ENCODE measurements at places on chromosomes 4 and X. TPM values are rescaled to one million over a fixed set of nuclear protein-coding genes. Genes with fewer than 3 reads are reported as not detected.
A peak's percentile ranks its signal among the peaks of the same experiment; 100 is the strongest.

ASMT gene
- not detected for total RNA-seq

MUC7 gene
- not detected for total RNA-seq

ACE2 gene
- total RNA-seq, result 1.0 TPM

CNKSR2 gene
- 12.2 TPM for total RNA-seq

GRCh38 chr4:107122736-107123135, 86.6 kb upstream of the DKK2 start:
- no peak for DNase-seq

DNA sequence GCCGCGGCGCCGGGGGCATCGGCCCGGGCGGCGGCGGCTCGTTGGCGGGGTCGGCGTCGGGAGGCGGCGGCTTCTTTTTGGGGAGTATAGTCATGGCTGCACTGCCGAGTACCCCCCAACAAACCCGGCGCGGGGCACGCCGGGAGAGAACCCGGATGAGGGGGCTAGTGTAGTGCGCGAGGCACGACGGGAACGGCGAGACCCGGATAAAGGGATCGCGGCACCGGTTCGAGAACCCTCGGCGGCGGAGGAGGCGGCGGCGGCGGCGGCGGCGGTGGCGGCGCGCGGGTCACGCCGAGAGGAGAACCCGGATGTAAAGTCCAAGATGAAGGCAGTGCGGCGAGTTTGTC, at the start of gene OTUD5:
OTUD5 (minus strand) TSS at position 131 of the 350 bp plus-strand sequence; CDS start at position 94, 37 bp downstream.
- no peak for DNase-seq

- DNase-seq, result no peak
These were observed 48.4 kb upstream of the SEC24B start for GRCh38 chr4:109385260-109385659.

DNA sequence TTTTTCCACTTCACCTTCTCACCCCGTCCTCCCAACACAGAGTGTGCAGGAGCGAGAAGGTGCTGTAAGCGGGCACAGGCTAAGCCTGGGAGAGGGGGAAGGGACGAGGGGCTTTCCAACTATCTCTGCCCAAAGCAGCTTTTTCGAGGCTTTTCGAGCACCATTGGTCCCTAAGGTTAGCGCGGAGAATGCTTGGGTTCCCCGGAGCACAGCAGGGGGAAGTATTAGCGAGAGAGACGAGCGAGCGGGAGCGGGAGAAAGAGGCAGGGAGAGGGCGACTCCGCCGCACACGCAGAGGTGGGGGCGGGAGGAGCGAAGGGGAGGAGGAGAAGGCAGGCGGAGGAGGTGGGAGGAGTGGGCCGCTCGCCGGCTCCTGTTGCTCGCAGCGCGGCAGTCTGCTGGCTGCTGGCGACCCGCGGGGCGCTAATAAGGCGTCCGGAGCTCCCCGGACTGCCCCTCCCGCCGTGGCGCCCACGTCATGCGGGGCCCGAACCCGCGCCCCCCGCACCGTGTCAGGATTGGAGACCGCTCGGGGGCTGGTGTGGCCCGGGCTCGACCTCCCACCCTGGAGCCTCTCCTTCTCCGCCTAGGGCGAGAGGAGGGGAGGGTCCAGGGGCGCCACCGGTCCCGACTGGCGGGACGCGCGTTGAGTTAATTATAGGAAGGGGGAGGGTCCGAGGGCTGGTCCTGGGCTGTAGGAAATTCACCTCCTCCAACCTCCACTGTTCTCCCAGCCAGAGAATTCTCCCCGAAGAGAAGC, at the start of gene ADAMTS3:
ADAMTS3 (minus strand) TSS at position 263 of the 760 bp plus-strand sequence. CDS start 459 bp downstream, outside the sequence.
- peak; percentile 92 for DNase-seq

DNA sequence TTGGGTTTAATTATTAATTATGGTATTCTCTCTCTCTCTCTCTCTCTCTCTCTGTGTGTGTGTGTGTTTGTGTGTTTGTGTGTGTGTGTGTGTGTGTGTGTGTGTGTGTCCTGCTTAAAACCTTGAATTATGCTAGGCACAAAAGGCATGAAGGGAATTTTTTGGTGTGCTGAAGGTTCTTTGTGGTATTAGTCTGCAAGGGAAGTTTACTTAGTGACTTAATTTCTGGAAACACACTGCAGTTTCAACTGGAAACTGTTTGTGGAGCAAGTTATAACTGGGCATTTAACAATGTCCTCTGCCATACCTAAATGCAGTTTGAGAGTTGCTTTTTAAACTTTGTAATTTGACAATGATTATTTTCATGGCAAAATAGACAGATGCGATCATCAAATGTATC, 111.7 kb downstream of the FRMPD4 start:
- DNase-seq, result no peak

GRCh38 chr4:18401425-18401824, 379.9 kb upstream of the LCORL start:
- DNase-seq, result no peak

DNA sequence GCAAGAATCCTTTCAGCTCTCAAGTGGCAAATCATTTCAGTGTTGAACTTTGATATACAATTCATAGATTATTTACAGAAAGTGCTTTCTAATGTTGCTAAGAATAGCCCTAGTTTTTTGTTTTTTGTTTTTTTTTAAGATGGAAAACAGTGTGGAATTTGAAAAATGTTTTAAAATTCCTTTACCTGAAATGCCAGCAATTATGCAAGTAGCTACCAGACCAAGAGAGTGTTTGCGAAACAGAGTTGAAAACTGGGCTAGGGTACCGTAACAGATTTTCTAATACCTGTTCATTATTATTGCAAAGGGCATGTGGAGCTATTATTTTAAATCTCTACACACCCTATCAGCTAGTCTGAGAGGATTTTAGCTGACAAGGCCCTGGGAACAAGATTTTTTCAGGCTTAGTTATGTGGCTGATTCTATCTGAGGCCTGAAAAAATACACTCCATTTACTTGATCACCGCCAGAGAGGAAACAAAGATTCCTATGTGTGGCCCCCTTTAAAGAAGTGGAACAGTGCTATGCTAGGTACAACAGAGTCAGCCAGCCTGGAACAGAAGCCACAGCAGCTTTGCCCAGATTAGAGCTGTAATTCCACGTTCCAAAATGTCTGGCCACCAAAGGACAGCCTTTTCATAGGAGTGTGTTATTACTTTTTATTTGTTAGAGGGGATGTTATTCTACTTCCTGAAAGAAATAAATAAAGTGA, 46.9 kb upstream of the SLC39A8 start:
- DNase-seq, result no peak

DNA sequence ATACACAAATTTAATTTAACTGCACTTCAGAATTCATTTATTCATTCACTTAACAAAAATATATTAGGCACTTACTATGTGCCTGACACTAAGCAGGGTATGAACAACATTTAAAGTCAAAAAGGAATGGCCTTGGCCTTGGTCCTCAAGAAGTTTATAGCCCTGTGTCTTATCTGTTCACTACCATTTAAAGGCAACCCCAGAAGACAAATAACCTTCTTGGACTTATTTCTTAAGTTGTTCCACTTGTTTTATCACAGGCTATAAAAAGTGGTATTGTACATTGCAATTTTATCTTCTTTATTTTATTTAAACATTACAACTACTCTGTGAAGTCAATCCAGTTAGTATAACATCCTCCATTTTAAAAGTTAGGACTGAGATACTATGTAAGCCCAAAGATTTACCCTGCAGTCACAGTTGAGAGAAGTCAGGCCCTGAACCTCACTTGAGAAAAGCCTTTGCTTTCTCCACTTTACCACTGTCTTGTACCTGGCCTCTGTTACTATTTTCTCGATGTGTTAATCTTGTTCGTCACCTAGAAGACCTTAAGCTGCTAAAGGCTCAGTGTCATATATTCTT, 305.6 kb upstream of the DIPK2B start:
- DNase-seq, result no peak

- peak; percentile 6 for DNase-seq
These were observed 59.4 kb downstream of the QRFPR start for GRCh38 chr4:121321466-121321865.

GRCh38 chr4:73452953-73453700, 17.1 kb downstream of the AFP start:
- DNase-seq, result no peak

GRCh38 chrX:118807151-118808017, 16.2 kb upstream of the ZCCHC12 start:
- DNase-seq, result peak; percentile 78
